ENCODE measurements at places on chromosomes 2 and 18.

GRCh38 chr2:48113767-48114166, 207.5 kb upstream of the FBXO11 start:
- DNase-seq, result no peak

- DNase-seq, result no peak
Measured at GRCh38 chr18:7677424-7677823, 110.3 kb downstream of the PTPRM start.

DNA sequence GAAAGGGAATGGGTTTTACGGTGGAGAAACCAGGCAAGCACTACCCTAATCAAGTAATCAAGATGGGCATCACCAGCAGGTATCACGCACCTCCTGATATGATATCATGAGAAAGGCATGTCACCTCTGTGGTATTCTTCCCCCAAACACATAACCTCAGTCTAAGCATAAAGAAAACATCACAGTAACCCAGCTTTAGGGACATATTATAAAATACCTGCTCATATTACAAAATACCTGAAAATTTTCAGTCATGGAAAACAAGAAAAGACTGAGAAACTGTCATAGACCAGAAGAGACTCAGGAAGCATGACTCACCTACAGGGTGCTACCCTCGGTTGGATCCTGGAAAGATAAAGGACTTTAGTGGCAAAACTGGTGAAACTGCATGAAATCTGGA, 30.5 kb downstream of the GCKR start:
- DNase-seq, result no peak

GRCh38 chr18:54277899-54278298, 8.6 kb downstream of the POLI start:
- no peak for DNase-seq

DNA sequence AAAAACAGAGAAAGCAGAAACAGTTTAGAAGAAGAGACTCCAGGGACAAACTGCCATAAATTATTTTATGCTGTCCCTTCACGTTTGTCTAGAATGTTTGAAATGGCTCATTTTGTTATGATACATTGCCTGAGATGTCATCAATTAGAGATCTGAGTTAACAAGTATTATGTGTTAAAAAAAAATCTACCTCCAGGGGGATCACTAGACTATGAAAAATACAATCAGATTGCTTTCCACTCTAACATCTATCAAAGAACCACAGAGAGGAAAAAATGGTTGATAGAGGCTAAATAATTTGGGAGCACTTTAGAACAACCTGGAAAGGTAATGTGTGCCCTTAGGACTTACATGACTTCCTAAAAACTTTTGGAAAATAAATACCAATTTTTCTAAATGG, 103.8 kb upstream of the CCDC150 start:
- no peak for DNase-seq

GRCh38 chr2:128408349-128409305, 90.0 kb upstream of the HS6ST1 start:
- no peak for DNase-seq

DNA sequence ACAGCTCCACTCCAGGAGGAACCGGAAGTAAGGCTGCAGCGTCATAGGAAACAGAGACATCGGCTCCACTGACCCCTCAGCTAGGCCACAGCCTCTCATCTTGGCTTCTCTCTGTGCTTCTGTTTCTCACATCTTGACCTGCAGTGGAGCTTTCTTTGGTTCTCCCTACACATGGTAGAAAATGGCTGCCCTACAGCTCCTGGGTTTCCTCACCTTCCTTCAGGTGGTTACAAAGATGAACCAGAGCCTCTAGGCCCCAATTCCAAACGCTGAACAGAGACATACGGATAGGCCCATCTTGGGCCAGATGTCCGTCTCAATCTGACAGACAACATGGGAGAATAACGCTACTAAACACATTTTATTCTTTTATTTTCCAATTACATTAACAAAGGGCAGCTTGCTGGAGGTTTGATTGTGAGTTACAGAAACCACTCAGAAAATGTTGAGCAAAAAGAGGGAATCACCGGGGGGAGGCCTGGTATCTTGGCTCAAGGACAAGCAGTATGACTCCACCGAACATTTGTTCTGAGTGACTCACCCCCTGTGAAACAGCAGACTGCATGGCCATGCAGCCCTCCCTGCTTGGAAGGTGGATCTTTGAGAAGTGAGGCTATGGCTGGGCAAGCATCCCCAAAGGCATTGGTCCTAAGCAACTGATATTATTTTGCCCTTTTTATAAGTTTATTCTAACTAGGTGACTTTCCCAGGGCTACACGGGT, 303.5 kb downstream of the CDCA7 start:
- no peak for DNase-seq

DNA sequence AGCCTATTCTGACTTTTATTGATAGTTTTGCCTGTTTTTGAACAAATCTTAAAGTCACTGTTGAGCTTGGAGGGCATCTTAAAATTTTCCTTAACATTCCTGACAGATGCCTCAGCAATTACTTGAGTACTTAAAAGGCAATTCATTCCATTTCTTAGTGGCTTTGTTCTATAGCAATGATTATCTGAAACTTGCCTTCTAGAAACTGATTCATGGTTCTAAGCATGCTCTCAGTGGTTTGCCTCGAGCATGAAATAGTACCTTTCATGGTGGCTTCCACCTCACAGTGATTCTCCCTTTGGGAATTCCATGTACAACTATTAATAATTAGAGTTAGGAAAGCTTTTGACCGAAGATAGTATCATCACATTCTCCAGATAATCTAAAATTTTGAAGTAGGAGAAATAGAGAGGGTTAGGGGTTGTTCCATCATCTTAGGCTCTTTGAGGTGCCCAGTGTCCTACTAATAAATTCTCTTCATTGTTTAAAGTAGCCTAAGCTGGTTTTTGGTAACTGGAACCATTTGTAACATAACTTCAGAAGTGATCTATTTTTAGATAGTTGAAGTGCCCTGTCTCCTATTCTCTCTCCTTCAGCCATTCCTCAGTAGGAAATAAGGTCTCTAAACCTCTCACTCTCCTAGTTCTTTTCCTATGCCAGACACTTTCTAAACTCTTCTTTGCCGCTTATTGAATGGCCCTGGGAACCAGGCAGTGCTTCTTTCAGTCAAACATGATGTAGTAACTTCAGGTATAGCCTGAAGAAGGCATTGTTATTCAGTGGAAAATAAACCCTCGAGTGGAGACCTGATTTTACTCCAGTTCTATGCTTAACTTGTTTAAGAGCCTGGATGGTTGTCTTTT, 156.1 kb downstream of the HAUS1 start:
- DNase-seq, result no peak

DNA sequence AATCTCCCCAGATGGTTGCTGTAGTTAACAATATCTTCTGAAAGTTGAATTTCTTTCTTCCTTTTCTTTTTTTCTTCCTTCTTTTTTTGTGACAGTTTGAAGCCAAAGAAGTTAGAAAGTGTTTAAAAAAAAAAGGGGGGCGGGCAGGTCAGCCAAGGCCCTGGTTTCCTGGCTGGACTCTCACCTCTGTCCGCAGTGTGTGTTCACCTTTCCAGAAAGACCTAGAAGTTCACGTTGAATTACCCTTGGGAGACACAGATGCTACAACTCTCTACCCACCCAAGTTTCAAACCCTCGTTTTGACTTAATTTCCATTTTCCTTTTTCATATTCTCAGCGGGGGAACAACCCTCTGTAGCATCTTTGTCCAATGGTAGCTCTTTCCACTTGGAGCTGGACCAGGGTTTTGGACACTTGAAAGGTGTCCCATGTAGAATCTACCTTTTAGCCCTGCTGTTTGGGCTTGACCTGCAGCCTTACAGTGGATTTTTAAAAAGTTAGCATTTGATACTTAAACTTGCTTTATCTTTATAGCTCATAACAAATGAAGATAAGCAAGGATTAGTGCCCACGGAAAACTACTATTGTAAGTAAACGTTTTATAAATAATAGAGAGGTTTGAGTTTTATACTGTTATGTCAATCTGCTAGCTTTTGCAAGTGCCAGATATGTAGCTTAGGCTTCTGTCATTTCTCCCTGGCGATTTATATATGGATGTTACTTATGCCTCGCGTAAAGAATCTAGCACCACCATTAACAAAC, 20.0 kb downstream of the MEP1B start:
- DNase-seq, result no peak

DNA sequence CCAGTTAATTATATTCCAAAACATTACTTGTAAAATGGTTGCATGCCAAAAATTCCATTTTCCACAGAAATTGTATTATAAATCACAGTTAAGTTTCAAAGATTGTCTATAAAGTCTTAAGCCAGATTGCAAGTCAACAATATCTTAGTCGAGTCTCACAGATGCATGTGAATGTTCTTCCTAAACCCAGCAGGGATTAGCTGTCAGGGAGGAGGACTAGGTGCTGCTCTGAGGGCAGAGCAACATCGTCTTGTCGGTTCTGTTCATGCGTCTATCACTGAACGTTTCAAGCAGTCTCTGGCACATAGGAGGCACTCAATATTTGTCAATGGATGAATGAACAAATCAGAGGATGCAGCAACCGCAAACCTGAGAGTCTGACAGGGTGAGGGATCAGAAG, 27.0 kb downstream of the EPB41L3 start:
- no peak for DNase-seq

DNA sequence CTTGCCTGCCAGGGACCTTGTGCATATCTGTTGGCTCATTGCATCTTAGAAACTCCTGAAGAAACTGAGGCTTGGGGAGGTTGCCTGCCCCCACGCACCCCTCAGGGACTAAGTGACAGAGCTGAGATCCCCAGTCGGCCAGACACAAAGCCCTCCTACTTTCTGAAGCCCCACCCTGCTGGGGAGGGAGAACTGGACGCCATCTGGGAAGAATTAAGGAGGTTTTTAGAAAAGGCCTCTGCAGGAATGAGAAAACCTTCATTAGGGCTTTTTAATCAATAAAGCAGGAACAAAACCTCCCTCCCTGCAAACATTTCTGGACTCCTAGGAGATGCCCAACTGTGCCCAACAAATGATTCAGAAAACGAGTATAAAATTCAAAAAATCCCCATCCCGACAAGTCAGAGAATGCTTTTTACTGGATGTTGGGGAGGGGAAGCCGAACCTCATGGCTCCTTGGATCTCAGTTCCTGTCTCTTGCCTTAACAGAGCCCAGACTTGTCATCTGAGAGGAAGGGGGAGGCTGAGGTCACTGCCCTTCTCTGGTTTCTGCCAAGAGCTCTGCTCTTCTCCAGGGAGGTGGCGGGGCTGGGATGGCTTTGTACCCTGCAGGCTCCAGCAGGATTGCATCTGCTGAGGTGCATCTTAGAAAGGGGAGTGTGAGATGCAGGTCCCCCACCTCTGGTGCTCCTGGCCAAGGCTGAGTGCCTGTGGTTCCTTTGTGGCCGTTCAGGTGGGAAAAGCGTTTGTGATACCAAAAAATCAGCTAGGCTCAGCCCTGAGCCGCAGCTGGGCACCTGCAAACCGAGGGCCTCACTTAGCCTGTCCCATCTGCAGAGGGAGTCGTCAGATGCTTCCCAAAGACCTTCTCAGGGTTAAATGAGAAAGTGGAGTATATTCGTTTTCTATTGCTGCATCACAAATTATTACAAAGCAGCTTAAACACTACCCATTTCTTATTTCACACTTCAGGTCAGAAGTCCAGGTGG, 142.4 kb downstream of the ZFP36L2 start:
- DNase-seq, result peak; percentile 81

DNA sequence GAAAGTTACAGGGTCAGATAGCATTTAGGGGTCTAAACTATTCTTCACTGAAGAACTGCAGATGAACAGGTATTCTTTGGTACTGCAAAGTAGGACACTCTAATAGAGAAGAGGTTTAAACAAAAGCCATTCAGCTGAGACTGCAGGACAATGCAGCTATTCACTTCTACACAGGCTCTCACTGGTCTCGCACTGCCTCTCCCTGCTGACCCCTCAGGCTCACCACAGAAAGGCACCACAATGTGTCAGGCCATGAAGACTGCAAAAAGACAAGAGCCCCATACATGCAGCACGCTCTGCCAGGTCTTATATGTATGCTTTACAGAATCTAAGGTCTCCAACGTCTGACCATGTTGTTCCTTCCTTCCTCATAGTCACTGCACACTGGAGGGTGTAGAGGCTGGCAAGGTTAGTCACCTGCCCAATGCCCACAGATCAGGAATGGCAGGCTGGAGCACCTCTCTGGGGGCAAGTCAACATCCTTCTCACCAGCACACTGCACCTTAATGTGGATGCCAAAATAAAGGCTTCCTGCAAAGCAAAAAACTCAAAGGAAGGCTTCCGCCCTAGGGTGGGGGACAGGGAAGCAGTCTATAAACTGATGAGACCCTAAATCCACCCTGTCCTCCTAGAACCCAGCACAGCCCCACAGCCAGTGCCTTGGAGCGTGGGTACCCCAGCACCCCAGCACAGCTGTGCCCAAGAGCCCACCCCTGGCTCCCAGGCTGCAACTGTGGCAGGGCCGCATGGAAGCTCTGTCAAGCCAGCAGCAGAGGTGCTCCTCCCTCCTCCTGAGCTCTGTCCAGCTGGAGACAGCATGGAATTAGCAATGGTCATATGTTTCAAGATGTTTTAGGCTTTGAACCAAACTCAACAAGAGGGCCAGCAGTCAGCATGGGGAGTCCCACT, 10.7 kb upstream of the RNU4ATAC start:
- DNase-seq, result no peak

DNA sequence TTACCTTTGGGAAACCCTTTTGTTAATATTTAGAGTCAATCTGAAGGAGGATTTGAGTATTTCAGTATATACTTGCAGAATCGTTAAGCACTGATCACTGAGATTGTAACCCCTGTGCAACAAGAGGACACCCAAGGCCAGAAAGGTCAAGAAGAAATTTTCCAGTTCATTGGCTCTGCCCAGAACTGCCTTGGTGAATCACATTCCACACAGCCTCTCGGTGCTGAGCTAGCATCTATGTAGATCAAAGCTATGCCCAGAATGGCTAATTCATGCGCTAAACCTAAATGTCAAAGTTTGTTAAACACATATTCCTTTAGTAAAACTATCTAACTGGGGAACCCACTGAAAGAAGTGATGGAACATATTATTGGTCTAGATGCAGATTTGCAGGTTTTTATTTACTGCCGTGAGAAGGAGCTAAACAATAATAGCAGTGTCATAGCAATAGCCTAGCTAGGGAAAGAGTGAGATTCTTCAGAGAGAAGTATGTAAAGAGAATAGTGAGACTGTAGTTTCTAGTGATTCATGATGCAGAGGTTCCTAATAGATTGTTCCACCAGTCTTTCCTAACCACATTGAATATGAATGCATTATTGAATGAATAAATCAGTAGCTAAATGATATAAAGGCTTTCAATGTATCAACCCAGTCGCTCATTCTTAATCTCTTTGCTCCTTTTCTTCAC, 423.2 kb upstream of the CRIM1 start:
- no peak for DNase-seq

DNA sequence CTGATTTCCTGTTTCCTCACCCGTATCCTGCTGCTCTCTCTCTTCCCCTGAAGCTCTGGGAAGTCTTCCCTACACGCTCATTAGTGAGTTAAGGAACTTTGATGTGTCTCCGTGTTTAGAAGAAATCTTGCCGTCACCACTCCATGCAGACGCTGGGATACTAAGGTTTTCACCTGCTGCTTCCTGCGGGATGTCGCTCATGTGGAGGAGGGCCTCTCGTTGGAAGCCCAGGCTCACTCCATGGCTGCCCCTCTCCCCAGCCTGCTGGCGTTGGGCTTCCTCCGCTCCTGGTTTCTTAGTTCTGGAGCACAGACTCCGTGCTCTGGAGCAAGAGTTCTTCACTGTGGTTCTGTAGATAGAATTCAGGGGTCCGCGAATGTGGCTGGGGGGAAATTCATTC, 326.3 kb downstream of the GBX2 start:
- DNase-seq, result no peak

- peak; percentile 19 for DNase-seq
Measured at GRCh38 chr2:207459990-207460757, 69.6 kb upstream of the CREB1 start.

- DNase-seq, result no peak
Measured at GRCh38 chr2:190887089-190887488, 6.5 kb downstream of the GLS start.

GRCh38 chr2:28411166-28411755, 18.6 kb downstream of the FOSL2 start:
- DNase-seq, result no peak

GRCh38 chr18:50287028-50287440, 458 bp downstream of the CXXC1 start:
- DNase-seq, result peak; percentile 7
